ENCODE measurements at places on chromosomes 12 and 14. TPM values are rescaled to one million over a fixed set of nuclear protein-coding genes. Genes with fewer than 3 reads are reported as not detected.
A peak's percentile ranks its signal among the peaks of the same experiment; 100 is the strongest.

DNA sequence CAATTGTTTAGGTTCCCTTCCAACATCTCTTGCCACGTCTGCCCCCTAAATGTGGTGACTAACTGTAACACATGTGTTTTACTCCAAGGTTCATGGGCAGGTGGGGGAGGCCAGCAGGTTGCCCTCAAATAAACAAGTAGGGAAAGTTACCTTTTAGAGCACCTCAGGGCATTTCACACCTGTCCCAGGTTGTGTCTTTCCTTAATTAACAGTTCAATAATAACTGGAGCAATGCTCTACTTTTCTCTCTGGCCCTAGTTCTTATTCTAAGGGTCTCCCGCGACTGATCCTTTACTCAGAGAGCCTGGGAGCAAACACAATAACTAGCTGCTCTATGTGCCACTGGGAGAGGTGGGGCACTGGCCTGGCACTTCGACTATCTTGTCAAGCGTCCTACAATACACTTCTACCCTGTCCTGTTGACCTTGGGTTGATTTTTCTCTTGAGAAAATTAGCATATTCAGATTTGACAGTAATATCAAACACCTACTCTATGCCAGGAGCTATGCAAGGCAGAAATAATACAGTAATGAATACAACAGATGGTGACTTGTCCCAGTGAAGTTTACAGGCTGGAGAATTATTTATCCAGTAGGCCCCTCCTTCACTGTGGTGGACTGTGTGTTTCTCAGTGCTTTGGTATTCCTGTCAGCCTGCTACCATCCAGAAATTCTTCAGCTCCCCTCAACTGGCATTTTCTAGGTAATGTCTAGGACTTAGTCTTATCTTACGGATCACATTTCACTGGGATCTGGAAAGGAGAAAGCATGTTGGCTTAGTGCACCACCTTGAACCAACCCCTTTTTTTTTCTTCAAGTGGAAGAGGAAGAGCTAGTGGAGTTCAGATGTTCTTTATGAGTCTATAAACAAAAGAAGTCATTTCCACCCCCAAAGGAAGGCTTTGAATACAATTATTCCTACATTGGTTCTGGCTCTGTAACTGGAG, 202.6 kb downstream of the CRADD start:
- no peak for DNase-seq
- H3K27me3 ChIP-seq: no peaks in the 10 kb centered on the region
- H3K27ac ChIP-seq: no peak overlapping the region

GRCh38 chr14:73462815-73463214, 4.5 kb upstream of the NUMB start:
- H3K36me3 ChIP-seq: no peaks in the 10 kb centered on the region
- H3K4me1 ChIP-seq: peaks cover 52% of the 10 kb centered on the region
- H3K27ac ChIP-seq: no peak overlapping the region
- no peak overlapping the region for H3K4me3 ChIP-seq
- H3K27me3 ChIP-seq: no peaks in the 10 kb centered on the region

DNA sequence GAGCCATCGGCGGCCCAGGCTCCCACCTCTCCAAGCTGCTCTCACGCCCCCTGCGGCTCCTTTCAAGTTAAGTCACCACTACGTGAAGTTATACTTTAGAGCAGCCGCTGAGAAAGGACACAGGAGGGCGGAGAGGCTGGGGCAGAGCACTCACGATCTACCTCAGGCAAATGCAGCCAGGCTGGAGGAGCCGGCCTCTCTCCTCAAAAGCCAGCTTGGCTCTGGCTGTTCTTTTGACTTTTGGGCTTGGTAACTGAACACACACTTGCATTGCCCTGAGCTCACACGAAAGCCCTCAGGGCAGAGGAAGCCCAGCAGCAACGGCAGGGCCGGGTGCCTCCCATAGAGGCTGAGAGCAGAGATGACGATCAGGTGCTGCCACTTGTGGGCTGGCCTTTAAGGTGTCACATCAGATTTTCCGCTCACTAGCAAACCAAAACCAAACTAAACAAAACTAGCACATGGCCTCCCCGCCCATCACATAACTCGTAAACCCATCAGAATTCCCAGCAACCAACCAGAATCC, 75.2 kb downstream of the PITPNM2 start:
- H3K4me1 ChIP-seq: peaks cover 2% of the 10 kb centered on the region
- no peaks in the 10 kb centered on the region for H3K27me3 ChIP-seq
- no peak for DNase-seq

Gene POTEM
- total RNA-seq: not detected

GRCh38 chr14:102545461-102546265, 36.1 kb upstream of the ANKRD9 start:
- H3K4me3 ChIP-seq: no peak overlapping the region
- no peak for DNase-seq
- no peak overlapping the region for H3K27ac ChIP-seq
- peaks cover 40% of the 10 kb centered on the region for H3K4me1 ChIP-seq
- peaks cover 9% of the 10 kb centered on the region for H3K27me3 ChIP-seq
- H3K36me3 ChIP-seq: no peaks in the 10 kb centered on the region

GRCh38 chr14:55301437-55302121, 30.4 kb downstream of the FBXO34 start:
- H3K4me3 ChIP-seq: peak overlapping the region; percentile 10
- peaks cover 8% of the 10 kb centered on the region for H3K36me3 ChIP-seq
- peaks cover 53% of the 10 kb centered on the region for H3K4me1 ChIP-seq
- H3K27ac ChIP-seq: peak overlapping the region; percentile 87
- H3K27me3 ChIP-seq: no peaks in the 10 kb centered on the region
- peak; percentile 59 for DNase-seq

- no peaks in the 10 kb centered on the region for H3K4me1 ChIP-seq
- no peaks in the 10 kb centered on the region for H3K36me3 ChIP-seq
- H3K27ac ChIP-seq: no peak overlapping the region
- H3K4me3 ChIP-seq: no peak overlapping the region
- no peaks in the 10 kb centered on the region for H3K27me3 ChIP-seq
- DNase-seq: no peak
These were observed 201.8 kb upstream of the RGS6 start for GRCh38 chr14:71730471-71730870.
